ENCODE measurements at places on chromosomes 13 and 19.

DNA sequence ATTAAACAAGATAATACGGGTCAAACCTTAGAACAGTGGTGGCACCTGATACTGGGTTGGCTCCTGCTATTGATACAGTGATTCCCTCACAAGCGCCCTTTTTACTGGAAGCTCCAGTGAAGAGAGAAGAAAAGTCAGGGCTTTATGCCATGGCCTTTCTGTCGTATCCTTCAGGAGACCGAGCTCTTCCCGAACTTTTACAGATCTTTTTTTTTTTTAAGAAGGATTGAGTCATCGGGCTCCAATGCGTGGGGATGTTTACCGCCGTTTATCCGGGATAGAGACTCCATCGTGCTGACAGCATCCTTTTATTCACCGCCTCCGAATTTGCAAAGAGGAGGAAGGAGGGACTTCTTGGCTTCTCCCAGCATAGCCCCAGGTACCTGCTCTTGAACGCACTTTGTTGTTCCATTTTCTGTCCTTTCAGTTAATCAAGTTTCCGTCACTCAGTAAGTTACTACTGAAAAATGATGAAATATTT, 574 bp downstream of the ZNF227 start:
- no peak for DNase-seq

DNA sequence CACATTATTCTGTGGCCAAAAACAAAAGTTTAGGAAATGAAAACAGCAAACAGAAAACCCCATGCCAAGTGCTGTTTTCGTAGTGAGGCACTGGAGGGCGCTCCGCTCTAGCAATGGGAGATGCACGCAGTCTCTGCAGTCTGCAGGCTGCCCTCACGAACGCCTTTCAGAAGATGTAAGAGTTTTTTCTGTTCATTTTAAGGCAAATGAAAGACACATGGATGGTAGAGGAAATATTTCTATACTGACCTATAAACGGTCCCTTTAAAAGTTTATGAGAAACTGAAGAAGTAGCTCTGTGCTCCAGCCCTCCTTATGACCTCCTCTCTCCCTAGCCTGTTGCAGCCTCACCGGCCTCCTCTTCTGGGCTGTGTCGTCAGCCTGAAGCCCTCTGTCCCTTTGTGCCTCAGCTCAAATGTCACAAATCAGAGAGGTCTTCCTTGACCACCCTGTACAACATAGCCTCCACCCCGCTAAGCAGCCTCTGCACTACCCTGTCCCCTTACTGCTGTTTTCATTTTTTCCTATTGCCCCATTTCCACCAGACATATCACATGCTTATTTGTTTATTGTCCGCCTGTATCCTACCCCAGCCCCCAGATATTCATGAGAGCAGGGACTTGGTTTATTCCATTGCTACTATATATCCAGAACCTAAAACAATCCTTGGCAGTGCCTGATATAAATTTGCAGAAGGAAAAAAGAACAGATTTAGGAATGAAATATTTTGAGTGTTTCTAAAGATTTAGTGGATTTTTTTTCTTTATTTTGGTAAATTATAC, 116.4 kb downstream of the TM9SF2 start:
- no peak for DNase-seq

DNA sequence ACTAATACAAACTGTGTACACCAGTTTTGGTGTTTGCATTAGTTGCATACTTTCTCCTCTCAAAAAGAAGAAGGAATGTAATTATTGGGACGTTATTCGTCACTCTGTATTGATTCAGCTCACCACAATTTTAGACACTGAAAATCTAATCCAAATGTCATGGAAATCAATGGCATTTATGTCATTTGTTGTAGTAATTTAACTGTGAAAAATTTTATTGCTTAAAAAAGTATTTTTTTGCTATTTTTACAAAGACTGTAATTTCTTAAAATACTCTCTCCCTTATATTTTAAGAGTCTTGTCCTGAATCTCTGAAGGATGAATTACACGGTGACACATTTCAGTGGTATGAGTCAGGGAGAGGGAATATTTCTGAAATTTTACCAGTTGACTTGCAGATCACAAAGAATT, 2117.6 kb downstream of the PCDH9 start:
- no peak for DNase-seq

GRCh38 chr19:21765151-21765550, 2.2 kb downstream of the ZNF100 start:
- DNase-seq: no peak

GRCh38 chr19:29712744-29713516, 2.1 kb downstream of the C19orf12 start:
- DNase-seq: no peak

DNA sequence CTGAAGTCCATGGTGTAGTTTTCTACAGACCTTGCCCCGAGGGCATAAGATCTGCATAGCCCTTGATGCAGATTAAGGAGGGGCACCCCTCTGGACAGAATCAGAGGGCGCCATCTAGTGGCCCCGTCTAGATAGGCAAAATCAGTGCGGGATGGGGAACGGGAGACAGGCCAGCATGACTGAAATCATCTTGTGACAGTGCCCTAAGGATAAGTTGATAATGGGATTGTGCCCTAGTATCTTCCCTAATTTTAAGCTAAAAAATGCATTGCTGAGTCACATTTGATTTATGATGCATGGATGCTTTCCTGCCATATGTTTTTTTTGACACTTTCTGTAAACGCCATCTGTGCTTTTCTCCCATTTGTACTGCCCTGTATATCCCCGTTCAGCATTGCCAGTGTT, 19.0 kb upstream of the GPI start:
- peak; percentile 45 for DNase-seq

GRCh38 chr19:46732966-46733689, 12.7 kb upstream of the FKRP start:
- DNase-seq: no peak

- no peak for DNase-seq
Observed at GRCh38 chr19:6232601-6233055, 47.1 kb downstream of the MLLT1 start.
